ENCODE measurements at places on chromosomes 6 and 20.

DNA sequence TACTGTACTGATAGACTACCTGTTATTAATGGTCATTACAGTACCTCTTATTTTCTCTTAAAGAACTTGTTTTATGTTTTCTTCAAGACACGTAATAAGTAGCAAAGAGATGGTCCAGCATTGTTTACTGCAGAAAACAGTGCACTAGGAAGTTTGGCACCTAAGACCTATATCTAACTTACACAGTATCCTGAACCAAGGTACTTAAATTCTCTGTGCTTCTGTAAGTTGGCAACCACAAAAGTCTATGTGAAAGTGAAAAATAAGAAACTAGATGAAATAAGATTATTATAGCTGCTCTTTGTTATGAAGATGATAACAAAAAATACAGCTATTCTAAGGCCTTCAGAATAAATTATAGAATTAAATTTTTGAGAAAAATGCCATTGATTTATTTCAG is 411.7 kb upstream of the SOX4 start:
- no peak for DNase-seq

DNA sequence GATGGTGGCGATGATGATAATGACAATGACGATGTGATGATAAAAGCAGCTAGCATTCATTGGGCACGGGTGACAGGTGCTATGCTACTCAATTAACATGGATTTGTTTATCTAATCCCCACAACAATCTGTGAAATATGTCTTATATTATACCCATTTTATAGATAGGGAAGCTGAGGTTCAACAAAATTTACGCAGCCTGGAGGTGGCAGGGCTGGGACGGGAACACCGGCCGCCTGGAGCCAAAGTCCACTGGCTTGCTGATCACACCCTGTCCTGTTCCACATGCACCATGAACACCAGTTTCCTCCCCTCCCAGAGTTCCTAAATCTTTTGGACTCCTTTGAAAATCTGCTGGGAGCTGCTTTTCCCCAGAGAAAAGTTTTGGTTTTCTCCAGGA is 23.0 kb downstream of the RIMS4 start:
- DNase-seq = no peak

DNA sequence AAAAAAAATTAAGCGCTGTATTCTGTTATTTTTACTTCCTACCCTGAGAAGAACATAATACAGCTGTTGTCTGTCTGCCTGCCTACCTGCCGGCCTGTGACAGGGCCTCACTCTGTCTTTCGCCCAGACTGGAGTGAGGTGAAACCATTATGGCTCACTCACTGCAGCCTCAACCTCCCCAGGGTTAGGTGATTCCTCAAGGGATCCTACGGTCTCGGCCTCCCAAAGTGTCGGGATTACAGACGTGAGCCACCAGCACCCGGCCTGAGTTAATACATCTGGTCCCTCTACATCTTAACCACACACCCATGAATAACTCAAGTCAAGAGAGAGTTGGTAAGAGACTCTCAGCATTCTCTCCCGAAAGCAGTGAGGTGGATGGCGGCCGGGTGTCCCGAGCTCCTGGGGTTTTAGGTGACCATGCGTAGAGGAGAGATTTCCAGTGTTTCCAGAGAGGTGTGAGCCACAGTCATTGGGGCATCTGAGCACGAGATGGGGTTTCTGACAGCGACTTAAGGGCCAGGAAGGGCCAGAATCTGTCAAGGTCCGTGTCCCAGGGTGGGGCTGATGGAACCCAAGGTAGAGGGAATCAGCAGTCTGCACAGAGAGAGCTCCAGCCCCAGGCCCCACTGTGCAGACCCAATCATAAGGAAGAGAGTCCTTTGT is 1954.4 kb upstream of the DEFB115 start:
- DNase-seq = no peak

DNA sequence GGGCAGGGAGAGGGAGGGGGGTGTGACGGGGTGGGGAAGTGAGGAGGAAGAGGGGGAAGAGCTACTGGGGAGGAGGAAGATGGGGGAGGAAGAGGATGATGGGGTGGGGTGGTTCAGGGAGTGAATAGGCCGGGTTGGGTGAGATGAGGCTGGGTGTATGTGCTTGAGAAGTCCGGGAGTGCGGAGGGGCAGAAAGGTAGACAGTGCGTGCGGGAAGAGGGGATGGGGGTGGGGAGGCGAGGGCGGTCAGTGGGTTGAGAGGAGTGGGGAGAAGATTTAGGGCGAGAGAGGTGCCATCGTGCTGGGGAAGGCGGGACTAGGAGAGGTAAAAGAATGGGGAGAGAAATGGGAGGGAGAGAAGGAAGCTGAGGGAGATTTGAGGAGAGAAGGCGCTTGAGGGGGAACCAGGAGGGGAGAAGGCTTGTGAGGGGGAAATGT is 30.9 kb upstream of the NOTCH4 start:
- no peak for DNase-seq

DNA sequence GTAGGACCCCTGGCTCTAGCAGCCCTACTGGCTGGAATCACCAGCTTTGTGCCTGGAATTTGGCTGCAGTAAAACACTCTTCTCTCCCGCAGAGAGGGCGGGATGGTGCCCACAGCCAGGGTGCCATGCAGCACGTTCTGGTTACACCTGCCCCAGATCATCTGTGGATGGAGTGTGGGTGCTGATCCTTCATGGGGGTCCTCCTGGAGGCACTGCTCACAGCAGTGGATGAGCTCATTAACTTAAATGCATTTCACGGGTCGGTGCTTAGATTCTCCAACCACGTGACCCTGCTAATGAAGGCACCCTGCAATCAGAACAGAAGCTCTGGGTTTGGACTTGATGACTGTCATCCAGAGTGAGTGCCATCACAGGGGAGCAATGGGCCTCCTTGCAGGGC is 138.6 kb upstream of the AFDN start:
- no peak for DNase-seq

- DNase-seq = no peak
Observed at GRCh38 chr6:7878401-7878964, 32.1 kb downstream of the TXNDC5 start.

- peak; percentile 73 for DNase-seq
Observed at GRCh38 chr6:31396422-31397152, 6.8 kb upstream of the MICA start.

DNA sequence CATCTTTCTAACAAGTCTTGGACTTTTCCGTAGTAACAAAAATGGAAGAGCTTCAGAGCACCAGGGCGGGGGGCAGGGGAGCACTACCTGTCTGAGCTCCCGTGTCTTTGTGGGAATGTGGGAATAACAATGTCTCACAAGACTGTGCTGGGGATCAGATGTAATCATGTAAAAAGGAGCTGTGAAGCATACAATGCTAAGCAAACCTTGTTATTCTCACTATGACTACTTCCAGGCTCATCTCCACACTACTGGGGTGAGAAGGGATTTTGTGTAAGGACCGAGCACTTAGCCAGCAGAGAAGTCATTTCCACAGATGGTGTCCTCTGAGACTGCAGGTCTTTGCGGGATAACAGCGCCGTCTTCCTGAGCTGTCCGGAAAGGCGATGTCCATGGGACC is 27.1 kb downstream of the PRR18 start:
- DNase-seq = no peak

- DNase-seq = no peak
Observed at GRCh38 chr20:375265-375889, 5.2 kb upstream of the TRIB3 start.

- no peak for DNase-seq
Observed at GRCh38 chr6:125961117-125961516, 4.5 kb downstream of the HINT3 start.

- no peak for DNase-seq
Observed at GRCh38 chr6:49732781-49733180, 11.4 kb downstream of the CRISP3 start.

GRCh38 chr6:34566830-34567546 is 10.9 kb upstream of the SPDEF start:
- no peak for DNase-seq

DNA sequence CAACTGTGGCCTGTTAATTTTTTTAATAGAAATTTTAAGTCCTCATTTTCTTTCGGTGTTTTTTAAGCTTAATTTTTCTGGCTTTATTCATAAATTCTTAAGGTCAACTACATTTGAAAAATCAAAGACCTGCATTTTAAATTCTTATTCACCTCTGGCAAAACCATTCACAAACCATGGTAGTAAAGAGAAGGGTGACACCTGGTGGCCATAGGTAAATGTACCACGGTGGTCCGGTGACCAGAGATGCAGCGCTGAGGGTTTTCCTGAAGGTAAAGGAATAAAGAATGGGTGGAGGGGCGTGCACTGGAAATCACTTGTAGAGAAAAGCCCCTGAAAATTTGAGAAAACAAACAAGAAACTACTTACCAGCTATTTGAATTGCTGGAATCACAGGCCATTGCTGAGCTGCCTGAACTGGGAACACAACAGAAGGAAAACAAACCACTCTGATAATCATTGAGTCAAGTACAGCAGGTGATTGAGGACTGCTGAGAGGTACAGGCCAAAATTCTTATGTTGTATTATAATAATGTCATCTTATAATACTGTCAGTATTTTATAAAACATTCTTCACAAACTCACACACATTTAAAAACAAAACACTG is 10.1 kb downstream of the HFE start:
- peak; percentile 66 for DNase-seq

DNA sequence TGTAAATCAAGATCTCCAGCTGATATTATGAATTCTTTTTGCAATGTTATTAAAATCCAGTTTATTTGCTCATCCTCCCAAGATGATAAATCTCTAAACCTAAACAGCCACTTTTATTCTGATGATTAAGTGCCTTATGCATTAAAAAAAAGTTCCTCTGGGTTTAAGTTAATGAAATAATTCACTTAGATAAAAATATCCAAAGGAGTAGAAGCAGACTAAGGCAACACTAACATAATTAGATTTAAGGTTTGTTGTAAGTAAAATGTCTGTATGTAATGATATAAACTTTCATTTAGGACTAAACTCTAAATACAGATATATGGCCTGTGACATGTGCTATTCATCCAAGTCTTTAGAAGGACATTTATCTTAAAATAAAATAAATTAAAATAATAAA is 457.2 kb downstream of the TENT5A start:
- DNase-seq = no peak

- DNase-seq = no peak
Observed at GRCh38 chr6:158020811-158021210, 39.1 kb downstream of the SYNJ2 start.

DNA sequence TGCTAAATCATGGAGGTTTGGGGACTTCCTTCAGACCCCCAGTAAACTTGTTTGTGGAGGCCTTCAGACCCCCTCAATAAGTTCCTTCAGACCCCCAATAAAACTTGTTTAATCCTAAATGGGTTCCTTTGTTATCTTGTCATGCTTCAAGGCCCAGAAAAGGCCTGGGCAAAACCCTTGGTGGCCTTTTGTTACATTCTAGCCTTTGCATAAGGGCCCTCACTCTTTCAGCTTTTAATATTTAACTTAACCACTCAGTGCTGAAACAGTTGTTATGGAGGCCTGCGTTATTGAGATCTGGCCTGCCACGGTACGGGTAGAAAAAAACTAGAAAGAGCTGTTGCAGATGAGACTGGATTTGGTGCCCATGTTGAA is 4.3 kb upstream of the DYNLRB1 start:
- DNase-seq = no peak

DNA sequence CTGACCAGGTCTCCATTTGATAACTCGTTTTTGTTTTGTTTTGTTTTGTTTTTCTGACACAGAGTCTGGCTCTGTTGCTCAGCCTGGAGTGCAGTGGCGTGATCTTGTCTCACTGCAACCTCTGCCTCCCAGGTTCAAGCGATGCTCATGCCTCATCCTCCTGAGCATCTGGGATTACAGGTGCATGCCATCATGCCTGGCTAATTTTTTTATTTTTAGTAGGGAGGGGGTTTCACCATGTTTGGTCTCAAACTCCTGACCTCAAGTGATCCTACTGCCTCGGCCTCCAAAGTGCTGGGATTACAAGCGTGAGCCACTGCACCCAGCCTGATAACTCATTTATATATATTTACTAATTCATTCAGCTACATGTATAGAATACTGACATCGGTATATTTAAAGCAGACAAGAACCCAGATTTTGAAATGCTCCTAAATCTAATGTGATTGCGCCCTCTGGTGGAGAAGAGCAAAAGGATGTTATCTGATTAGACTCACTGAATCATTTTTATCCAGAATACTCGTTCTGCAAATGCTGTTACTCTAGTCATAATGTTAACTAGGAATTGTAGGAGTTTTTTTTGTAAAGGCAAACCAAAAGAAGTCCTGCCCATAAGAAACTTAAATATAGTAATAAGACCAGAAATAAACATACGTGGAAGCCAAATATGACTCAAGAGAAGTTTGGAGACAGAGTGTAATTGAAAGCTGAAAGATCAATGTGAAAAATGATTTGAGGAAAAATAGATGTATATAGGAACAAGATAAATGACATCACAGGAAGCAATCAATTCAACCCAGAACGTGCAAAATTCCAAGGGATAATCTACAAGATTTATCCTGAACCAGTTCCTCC is 5.3 kb upstream of the COL12A1 start:
- peak; percentile 77 for DNase-seq

- DNase-seq = no peak
Observed at GRCh38 chr6:20170455-20171148, 41.7 kb downstream of the MBOAT1 start.

- peak; percentile 40 for DNase-seq
Observed at GRCh38 chr6:142850679-142851423, 94.1 kb downstream of the HIVEP2 start.

GRCh38 chr6:114039841-114040240 is 68.9 kb upstream of the HDAC2 start:
- no peak for DNase-seq

- peak; percentile 80 for DNase-seq
Observed at GRCh38 chr6:5143634-5144311, 58.6 kb downstream of the PPP1R3G start.

GRCh38 chr6:129786548-129786947 is 74.6 kb downstream of the TMEM244 start:
- DNase-seq = no peak

GRCh38 chr6:92887871-92888270 is 531.5 kb downstream of the EPHA7 start:
- no peak for DNase-seq
